ENCODE measurements at places on chromosomes 3 and 15.

DNA sequence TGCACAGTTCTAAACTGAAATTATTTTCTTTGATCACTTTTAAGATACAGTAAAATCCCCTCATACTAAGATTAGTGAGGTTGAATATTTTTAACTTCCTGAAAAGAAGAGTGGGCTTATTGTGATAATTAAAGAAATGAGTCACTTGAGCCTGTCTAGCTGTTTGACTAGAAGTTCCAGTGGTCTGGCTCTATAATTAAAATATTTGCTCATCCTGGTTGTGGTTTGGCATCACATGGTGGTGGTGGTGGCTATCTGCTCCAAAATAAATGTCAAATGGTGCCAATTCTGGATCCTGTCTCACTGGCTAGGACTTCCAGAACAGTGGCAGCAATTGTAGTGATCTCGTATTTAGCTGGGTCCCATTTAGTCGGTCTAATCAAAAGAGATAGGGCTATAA lies 8.6 kb upstream of the TEX9 start:
- no peak for DNase-seq

DNA sequence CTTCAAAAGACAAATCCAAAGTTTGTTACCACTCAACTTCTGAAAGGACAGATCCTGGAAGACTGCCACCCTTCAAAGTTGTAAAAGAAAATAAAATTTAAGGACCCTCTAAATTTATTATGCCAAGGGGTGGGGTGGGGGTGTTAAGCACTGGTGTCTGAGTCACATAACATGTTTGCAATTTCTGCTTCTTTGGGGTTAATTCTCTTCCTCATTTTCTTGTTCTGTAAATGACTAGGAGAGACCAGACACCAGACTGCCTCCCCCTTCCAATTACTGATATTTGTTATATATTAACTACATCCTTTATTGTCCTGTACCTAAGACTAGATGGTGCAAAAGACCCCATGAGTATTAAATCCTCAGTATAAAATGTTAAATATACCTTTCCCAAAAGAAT lies 242.8 kb downstream of the ZNF385D start:
- DNase-seq, result no peak

GRCh38 chr15:40936709-40937666 lies 7.8 kb downstream of the DLL4 start:
- peak; percentile 74 for DNase-seq

- no peak for DNase-seq
These were observed 112.1 kb upstream of the MB21D2 start for GRCh38 chr3:193029800-193030199.

DNA sequence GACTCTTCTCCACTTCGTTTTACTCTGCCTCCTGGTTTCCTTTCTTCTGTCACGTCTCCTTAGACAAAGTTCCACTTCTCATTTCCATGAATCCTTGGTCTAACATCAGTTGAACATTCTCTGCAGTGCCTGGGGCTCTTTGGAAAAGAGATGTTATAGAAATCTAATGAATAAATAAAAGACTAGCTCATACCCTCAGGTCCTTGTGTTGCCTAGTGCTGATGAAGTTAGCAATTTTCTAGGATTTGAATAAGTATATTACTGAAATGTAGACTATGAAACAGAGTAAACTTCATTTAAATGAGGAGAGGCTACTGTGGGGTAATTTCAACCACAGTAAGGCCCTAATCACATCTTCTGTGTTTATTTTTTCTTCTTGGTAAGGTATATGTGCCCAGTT lies 146.9 kb upstream of the CADPS start:
- DNase-seq, result no peak

- no peak for DNase-seq
These were observed 2.1 kb upstream of the FAM131A start for GRCh38 chr3:184335291-184335660.

DNA sequence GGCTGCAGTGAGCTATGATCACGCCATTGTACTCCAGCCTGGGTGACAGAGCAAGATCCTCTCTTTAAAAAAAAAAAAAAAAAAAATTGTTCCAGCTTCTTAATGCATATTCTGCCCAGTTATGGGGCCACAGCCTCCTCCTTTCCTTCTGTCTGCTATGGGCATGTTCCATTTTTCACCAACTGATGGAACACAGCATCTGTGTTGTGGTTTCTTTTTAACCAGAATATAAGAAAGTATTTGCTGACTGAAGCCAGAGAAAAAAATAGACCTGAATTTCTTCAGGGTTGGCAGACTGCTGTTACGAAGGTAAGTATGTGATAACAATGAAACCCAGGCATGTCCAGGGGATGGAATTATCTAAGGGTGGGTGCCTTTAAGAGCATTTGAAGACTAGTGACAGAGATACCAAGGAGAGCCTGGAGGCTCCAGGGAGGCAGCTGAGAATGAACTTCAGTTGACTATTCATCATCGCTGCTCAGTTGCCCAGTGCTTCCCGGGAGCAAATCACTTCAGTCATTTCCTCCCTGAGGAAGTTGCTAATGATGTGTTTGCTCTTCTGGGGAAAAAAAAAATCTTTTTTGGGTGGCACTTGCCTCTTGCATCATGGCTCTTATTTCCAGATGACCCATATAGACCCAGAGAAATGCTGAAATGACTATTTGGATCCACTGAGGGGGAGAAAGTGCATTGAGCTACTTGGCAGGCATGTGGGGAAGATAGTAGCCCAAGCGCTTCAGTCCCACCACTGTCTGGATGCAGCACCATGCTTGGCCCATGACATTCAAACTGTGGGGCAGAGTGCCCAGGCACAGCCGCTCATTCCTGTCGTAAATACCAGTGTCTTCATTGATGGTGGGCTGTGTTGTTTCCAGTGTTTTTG lies 14.5 kb downstream of the NCBP2 start:
- DNase-seq, result no peak

GRCh38 chr15:45091576-45091975 lies 22.4 kb downstream of the DUOX2 start:
- DNase-seq, result no peak

DNA sequence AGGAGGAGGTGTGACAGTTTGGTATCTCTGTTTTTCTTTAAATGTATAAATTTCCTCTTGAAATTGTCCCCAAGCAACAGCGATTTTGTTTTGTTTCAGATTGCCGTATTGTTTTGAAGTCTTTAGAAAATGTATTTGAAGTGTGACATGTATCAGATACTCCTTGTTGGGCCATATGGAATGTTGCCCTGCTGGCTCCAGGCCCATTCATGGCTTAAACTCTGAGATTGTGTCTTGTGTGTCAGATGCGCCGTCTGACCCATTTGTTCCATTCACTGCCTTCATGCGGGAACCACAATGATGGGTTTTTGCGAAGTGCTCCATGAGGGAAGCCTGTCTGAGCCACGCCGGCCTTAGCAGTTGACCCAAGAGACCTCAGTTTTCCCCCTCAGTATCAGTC lies 75.2 kb upstream of the ADAMTSL3 start:
- no peak for DNase-seq

DNA sequence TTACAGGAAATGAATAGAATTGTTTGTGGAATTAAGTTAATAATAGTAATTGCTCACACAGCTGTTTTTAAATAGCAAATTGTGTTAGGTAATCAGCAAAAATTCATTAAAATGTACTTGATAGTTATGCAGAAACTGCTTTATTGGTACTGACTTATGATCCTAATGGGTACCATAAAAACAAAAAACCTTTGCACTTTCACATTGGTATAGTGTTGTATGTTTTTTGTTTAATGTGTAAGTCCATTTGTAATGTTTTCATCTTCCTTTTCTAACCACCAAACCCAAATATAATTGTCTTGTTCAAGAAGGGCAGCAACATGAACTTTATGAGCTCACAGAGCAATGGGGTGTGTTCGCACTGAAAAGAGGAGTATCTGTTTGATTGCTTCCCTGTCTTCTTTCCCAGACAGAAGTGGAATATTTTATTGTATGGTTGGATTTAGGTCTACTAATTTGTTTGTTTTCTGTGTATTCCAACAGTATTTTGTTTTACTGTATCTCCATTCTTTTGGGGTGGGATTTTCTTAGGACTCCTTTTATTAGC lies 135.8 kb downstream of the TCF12 start:
- DNase-seq, result no peak

- no peak for DNase-seq
These were observed 49.9 kb downstream of the CLEC3B start for GRCh38 chr3:45075821-45076625.

- DNase-seq, result peak; percentile 70
These were observed 96.0 kb downstream of the LRRK1 start for GRCh38 chr15:101014921-101015841.

- DNase-seq, result peak; percentile 85
These were observed 134.4 kb downstream of the TMCO5A start for GRCh38 chr15:38068626-38069391.

- no peak for DNase-seq
These were observed 123.5 kb upstream of the CRBN start for GRCh38 chr3:3302964-3303363.

DNA sequence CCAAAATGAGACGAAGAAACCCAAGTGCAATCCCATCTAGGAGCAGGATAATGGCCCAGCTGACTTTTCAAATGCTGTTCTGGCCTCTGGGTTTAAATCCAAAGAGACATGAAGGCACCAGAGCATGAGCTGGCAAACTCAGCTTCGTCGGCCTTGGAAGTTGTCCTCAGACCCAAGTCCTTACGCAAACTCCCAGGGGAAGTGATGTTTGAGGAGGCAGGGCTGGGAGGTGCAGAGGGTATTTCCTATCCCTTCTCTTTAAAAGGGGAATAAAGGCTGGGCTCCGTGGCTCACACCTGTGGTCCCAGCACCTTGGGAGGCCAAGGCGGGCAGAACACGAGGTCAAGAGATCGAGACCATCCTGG lies 68.9 kb upstream of the HERC1 start:
- DNase-seq, result no peak

DNA sequence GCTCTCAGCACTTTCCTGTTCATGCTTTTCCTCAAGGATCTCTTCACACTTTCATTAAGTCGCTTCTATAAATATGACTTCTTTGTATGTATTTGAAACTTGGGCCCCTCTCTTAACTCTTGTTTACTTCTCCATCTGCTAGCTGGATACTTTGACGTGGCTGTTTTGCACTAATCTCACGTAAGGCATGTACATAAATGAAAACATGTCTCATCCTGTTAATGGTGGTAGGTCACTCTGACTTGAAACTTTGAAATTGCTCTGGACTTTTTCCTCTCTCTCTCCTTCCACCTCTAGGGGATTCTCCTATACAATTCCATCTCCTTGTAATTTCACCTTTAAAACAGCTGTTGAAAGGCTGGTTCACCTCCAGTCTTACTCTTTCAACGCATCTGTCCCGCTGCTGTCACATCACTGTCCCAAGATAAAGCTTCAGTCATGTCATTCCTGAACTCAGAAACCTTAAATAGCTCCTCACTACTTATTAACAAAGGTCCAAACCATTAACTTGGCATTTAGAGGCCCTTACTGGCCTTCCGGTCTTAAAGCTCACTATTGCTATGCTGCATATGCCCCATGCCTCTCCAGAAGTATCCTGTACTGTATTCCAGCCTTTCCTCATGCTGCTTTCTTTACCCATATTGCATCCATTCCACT lies 1.2 kb downstream of the BLOC1S6 start:
- DNase-seq, result peak; percentile 41

GRCh38 chr3:46943237-46944187 lies 33.0 kb downstream of the CCDC12 start:
- no peak for DNase-seq

- DNase-seq, result peak; percentile 66
These were observed 198.6 kb downstream of the VGLL3 start for GRCh38 chr3:86792316-86792715.

- DNase-seq, result no peak
These were observed 5.1 kb downstream of the ONECUT1 start for GRCh38 chr15:52784799-52785671.

DNA sequence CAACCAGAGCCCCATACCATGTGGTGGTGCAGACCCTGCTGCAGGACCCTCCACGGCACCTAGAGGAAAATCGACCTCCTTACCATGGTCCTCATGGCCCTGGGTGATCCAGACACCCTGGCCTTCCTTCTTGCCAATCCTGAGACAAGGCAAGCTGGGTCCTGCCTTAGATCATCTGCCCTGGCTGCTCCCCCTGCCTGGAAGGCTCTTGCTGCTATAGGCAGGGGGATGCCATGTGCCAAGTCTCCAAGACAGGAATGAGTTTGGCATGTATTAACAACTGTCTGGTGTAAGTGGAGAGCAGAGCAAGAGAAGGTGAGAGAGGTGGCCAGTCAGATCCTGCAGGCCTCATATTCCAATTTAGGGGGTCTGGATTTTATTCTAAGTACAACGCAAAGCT lies 7.5 kb downstream of the HEG1 start:
- DNase-seq, result no peak

DNA sequence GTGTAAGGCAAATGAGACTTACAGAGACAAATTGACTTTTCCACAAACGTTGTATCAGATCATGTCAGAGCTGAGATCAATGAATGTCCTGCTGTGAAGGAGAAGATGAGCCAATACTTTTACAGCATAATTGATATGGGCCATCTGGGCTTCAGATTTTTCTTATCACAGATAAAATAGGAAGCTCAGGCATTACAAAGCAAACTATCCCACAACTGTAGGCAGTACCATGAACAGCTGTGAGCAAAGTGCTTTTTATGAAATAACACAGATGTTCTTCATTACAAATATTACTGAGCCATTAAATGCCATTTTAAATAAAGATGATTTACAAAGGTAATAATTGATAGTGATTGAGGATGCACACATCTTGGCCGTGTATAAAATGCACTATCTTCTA lies 852.3 kb downstream of the OTOL1 start:
- no peak for DNase-seq

DNA sequence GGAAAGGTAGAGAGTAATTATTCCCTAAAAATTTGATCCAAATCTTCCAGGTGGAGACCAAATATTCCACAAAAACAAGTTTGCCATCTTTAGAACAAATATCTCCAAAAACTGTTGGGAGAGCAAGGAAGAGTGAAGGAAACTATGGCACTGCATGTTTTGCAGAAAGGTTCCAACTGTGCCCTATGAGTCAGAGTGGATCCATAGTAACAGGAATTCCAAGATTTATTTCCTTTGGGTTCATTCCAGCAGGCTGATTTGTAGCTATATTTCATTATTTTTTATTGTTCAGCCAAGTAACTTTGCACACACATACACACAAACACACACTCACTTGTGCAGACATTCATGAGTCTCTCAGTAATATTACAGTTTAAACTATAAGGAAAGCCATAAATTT lies 459.7 kb upstream of the EPHA6 start:
- DNase-seq, result no peak

DNA sequence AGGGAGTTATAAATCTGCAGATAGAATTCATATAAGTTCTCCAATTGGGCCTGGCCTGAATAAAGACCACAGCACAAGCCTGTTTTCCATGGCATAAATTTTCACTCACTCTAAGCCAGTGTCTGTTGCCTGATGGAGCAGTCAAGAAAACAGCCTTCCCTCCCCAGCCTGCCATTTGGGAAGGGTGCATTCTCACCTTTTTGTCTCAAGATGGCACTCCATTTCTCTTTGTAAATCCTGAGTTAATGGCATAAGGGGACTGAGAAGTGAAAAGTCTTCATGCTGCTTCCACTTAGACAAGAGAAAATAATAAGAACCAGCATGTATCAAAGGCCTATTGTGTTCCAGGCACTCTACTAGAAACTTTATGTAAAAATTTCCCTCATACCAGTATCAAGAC lies 115.6 kb upstream of the MANF start:
- no peak for DNase-seq
